NCI-H2171 treated with DMSO at 0.1 percent for 48 hours (cell line): ENCODE measurements at places on chromosomes 2 and 18.

- DNase-seq, result no peak
These were observed 10.7 kb upstream of the POLE4 start for GRCh38 chr2:74947703-74948102.

- DNase-seq, result peak; percentile 87
These were observed 58.2 kb downstream of the KLHL14 start for GRCh38 chr18:32714571-32715148.

DNA sequence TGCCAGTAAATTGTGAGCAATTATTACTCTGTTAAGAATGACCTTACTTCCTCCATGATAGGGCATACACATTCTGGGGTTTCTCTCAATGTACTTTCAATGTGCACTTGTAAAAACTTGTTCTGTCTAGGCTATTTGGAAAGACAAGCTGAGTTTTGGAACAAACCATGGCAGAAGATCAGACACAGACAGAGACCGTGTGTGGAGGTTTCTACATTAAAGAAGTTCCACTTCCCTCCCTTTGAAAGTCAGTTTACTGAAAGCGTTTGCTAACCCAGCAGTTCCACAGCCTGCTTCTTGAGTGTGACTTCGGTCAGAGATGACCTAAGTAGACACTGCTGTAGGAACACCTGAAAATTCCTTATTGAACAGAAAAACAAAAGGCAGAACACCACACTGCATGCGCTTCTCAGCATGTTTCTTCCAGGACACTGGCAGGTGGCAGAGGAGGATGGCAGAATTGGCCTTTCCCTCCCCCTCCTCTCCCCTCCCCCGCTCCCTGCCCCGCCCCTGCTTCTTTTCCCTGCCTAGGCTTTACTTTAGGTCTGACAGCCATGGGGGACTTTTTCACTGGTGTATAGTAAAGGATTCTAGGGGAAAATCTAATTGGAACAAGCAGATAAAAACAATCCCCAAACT lies 109.8 kb downstream of the NOL10 start:
- no peak for DNase-seq

GRCh38 chr2:158619496-158619895 lies 162.7 kb downstream of the PKP4 start:
- no peak for DNase-seq

DNA sequence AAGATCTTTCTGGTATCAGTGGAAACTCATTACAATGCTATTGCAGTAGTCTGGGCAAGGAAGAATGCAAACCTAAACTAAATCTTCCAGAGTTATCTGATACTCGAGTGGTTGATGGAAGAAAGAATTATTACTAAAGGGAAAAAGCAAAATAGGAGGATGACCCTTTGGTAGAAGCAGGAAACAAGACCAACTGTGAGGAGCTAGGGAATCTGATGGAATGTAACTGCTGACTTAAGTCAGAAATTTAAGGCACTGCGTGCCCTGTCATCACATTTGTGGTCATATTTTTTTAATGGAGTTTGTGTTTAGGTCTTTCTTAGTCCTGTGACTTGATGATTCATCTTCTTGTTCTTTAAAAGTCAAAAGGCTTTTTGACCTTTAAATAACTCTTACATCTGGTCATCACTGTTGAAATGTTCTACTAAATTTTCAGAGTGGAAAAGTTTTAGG lies 36.5 kb upstream of the ARMC9 start:
- DNase-seq, result no peak

GRCh38 chr2:64937687-64938491 lies 51.3 kb upstream of the SLC1A4 start:
- no peak for DNase-seq

DNA sequence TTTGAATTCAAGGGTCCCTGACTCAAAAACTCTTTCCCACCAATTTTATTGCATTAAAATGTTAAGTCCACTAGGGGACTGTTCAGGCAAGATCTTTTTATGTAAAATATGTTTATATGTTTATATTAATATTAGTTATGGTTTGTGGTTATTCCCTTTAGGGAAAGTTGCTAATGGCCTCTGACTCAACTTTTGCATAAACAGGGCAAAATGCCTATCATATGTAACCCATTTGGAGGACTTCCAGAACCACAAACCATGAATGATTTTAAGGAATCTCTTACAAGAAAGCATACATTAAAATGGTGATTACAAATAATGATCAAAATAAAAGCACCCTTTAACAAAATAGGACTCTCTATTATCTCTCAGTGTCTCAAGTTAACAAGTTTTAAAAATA lies 1484.5 kb upstream of the ZEB2 start:
- no peak for DNase-seq

DNA sequence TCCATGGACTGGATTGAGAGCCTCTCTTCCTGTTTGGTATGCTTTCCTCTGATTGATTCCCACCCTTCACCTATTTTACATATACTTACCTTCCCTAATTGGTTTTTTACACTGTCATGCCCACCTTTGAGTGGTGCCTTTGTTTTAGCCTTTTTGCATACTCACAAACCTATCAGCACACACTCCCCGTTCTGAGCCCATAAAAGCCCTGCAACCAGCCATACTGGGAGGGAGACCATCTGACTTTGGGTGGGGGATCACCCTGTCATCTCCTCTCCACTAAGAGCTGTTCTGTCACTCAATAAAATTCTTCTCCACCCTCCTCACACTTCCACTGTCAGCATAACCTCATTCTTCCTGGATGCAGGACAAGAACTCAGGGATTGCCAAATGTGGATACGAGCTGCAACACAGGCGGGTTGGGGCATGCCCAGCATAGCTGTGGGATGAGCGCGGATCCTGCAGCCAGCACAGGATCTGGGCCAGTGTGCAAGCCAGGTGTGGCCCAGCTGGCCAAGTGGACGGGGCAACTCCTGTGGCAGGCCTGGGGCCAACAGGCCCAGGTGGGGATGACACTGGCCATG lies 9.4 kb upstream of the MOB1A start:
- peak; percentile 55 for DNase-seq

DNA sequence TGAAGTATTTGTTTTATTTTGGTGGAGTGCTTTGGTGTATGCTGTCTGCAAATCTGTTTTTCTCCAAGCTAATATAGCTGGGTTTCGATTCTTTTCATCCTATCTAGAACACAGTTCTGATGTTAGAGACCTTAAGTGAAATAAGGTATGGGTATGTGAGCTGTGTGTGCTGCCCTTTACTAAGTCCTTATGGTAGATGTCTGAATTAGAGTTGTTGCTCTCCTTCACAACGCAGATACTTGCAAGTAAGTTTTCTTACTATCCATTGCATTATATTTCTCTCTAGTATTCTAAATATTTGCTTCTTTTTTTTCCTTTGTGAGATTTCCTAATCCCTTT lies 38.6 kb downstream of the AGFG1 start:
- DNase-seq, result no peak

GRCh38 chr2:172927641-172928357 lies 147.8 kb upstream of the MAP3K20 start:
- DNase-seq, result no peak

DNA sequence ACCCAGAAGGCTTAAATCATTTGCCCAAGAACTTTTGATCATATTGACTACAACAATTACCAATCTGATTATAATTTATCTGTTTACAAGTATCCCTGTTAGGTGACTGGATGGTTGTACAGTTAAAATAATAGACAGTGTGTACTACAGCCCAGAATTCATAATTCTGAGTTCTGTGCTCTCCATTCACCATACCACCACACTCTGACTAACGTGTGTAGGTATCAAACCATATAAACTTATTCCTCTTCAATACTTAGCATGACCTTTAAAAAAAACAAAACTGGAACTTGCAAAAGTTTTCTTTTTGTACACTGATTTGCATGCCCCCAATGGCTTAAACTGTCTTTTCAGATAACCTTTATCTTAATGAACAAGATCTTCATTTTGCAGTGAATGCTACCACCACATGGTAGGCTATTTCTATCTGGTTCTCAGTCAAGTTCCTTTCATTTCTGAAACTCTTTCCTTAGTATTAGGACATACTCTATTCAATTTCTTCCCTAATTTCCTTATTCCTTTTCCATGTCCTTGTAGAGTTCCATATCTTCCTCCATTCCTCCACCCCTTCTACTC lies 50.9 kb downstream of the SOS1 start:
- DNase-seq, result no peak

DNA sequence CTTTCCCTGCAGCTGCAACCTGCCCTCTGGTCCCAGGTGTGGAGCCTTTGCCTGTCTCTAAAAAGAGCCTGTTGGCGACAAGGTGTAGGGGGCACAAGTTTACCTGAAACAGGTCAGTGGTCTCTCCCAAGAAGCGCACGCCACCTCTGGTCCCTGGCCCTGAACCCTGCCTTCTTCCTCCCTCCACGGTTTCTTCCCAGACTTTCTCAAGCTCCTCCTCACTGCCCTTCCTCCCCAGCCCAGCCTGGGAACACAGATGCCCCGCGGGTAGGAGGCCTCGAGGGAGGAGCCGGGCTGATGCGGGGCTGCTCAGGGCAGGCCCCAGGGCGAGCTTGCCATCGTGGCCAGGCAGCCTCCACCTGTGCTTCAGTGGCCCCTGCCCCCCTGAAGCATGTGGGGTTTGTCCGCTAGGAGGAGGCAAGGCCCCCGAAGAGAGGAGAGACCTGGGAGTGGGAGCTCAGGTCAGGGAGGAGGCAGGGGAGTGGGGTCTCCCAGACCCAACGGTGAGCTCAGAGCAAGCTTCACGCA lies 89.5 kb downstream of the SMAD7 start:
- DNase-seq, result no peak

DNA sequence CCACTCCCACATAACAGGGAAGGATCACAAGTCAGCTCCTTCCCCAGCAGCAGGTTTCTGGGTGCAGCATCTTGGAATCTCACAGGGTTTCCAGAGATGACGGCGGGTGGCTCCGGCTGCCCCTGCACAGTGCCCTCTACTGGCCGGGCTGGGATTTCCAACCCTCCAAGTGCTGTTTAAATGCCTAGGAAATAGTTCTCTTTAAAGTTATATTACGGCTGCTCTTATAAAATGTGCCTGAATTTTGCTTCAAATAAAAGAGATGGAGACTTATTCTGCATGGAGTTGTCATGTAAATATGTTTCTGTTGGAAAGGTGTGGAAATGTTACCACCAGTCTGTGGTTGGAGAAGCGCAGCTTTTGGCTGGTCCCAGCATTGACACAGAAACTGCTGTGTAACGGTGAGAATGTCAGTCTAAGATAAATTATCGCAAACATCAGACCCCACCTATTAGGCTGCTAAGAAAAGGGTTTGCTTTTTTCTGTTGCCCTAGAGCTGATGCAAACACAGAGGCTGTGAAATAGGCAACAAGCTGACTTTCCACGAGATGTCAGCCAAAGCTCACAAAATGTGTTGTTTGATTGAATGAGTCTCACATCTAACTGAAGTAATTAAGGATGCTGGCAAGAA lies 3.3 kb upstream of the HJURP start:
- no peak for DNase-seq

GRCh38 chr2:199739413-199740110 lies 111.4 kb downstream of the FTCDNL1 start:
- DNase-seq, result peak; percentile 20

DNA sequence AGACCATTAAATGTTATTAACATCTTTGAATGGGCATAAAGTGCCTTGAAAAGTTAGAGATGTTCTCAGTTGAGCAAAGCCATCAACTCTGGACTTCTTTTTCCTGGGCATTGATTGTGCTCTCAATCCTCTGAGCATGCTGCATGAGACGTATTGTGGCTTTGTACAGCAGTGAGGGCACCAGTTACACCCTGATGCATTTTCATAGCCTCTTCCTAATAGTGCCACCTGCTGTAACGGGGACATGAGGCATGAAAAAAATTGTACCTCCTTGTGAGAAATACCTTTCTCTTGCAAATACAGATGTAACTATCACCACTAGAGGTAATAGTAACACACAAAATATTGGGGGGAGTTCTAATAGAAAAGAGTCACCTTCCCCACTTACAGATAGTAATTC lies 697.5 kb downstream of the TMEM182 start:
- peak; percentile 57 for DNase-seq

GRCh38 chr2:88049622-88050021 lies 6.0 kb downstream of the KRCC1 start:
- DNase-seq, result no peak

- DNase-seq, result no peak
These were observed 107.3 kb downstream of the MTCL1 start for GRCh38 chr18:8812631-8813030.

DNA sequence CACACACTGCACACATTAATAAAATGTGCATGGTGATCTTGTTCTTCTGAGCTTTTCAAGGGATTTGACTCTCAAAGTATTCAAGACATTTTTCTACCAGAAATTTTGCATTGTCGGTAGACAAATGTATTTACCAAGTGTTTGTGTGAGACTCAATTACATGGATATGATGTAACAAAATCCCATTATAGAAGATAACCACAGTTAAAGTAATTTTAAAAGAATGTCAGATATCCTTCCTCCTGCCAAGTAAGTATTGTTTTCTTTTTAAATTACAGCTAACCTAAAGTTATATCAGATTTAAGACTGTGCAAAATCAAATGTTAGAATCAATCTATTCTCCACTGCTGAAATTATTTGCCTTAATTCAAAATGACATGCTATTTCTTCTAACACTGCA lies 1344.5 kb upstream of the CHAC2 start:
- no peak for DNase-seq

DNA sequence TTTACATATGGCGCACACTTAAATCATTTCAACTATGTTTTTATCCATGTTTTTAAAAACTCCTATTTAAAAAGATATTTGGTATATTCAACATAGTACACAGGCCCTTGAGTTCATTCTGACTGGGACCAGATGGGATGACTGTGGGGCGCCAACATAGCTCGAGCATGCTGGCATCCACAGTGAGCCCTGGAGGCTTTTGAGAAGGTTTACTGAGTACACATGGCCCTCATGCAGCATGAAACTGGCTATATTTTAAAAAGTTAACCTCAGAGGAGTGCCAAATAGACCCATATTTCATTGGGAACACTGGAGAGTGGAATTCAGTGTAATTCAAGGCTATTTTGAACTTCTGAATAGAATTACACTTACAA lies 83.6 kb downstream of the CCDC85A start:
- no peak for DNase-seq

DNA sequence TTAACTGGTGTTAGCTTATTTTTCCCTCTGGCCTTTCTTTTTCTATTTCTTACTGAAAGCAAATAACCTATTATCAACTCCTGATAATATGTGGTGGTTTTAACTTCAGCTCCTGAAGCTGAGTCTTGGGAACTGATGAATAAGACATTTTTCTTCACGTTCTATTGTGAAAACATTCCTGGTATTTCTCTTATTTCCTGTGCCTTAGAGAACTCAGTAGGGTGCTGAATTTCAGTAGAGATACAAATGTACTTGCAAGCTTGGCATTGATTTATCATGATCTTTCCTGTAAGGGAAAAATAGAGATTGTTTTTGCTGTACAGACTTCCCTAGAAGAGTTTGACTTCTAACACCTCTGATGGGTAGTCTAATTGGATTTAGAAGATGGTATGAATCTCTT lies 52.8 kb upstream of the DCC start:
- no peak for DNase-seq

- no peak for DNase-seq
These were observed 9.8 kb downstream of the RMDN2 start for GRCh38 chr2:37934591-37935513.

DNA sequence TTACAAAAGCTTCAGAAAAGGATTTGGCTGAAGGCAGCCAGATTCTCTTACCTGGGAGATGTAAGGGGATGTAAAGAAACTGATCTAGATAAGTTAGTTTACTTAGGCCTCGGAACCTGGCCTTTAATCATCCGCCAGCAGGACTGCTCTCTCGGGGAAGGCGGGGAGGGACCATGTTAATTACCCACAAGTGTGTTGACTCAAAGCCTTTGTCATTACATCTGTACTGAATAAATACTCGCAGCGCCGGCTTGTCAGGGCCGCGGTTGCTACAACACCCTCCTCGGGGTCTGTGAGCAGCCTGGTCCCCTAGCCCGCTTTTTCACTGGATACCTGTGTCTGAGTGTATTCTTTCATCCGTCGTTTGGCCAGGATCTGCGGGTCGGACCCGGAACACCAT lies 6.7 kb downstream of the CHMP3 start:
- no peak for DNase-seq
